ENCODE measurements at places on chromosomes 12 and 14. TPM values are rescaled to one million over a fixed set of nuclear protein-coding genes. Genes with fewer than 3 reads are reported as not detected.

- DNase-seq = no peak
Observed at GRCh38 chr12:127294651-127295210, 972.2 kb upstream of the TMEM132C start.

DNA sequence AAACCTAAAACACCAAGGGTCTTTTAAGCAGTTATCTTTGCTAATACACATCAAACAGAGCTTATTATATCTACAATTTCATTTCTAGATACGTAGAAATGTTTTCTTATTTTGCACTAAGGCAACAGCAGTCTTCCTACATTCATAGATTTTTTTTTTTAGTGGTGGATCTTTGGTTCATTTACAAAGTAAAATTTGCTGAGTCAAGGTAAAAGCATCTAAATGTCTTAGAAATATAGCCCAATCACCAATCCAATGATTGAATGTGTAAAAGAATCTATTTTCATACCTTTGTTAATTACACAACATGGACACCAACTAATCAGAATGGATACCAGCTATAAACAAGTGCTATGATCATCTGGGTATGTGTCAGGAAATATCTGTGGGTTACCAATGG lies 272.2 kb upstream of the TMPO start:
- DNase-seq = no peak

DNA sequence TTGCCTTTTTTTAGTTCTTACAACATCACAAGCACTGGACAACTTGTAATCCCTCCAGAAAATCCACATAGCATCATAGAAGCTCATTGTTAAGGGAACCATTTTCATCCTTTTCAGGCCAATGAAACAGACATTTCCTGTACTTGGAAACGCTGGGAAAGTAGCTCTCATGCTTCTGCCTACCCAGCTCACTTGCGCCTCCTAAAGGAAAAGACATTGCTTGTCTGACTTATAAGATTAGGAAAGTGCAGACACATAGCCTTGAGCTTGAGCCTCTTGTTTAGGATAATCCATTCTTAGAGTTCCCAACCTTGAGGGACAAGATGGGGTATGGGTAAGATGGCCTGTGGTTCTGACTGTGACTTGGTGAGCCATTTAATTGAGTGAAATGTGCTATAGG lies 589.5 kb downstream of the NOVA1 start:
- DNase-seq = no peak

- DNase-seq = no peak
Observed at GRCh38 chr14:32018391-32019092, 58.6 kb upstream of the ARHGAP5 start.

DNA sequence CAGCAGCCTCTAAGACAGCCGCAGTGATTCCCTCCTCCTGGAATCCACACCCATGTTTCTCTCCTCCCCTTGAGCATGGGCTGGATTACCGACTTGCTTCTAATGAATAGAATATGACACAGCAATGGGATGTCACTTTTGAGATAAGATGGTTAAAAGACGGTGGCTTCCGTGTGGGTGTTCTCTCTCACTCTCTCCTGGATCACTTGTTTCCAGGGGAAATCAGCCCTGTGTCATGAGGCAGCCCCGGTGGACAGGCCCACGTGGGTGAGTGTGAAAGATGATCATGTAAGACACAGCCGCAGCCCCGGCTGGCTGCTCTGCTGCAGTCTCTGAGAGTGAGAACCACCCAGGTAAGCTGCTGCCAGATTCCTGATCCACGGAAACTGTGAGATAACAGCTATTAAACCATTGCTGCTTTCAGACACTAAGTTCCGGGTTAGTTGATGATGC lies 10.7 kb downstream of the MOAP1 start:
- peak; percentile 22 for DNase-seq

GRCh38 chr12:116797885-116798284 lies 59.8 kb downstream of the RNFT2 start:
- DNase-seq = no peak

Gene TBC1D30
- 0.40 TPM for total RNA-seq

DNA sequence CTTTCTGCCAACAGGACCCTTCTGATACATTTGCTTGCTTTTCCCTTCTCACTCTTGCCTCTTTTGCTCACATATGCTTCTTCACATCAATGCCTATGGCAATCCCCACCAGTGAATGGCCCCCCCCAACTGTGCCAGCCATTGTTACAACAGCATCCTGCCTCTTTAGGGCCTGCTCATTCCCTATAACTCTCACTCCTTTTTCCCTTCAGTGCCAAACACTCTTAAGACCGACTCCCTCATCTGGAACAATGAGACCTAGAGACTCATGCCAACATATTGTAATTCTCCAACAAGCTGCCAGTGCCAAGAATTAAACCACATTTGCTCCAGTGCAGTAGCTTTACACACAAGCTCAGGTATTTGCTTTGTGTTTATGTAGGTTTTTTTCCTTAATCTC lies 189.0 kb downstream of the SOX5 start:
- DNase-seq = no peak

Gene KRT79
- 0.87 TPM for total RNA-seq

DNA sequence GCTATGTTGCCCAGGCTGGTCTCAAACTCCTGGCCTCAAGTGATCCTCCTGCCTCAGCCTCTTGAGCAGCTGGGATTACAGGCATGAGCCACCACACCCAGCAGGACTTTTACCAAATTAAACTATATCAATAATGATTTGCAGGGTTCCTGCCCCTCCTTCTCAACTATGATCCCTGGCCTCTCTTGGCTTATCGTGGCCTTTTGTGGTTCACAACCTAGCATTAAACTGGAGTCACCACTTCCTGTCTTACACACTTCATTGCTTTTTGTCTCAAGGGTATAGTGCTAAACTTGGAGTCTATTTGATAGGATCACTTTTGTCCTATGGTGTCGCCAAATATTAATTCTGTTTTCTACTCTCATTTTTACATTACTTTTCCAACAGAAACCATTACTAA lies 64.5 kb downstream of the SEC23A start:
- DNase-seq = no peak

Gene DNAH10
- total RNA-seq = 0.38 TPM

DNA sequence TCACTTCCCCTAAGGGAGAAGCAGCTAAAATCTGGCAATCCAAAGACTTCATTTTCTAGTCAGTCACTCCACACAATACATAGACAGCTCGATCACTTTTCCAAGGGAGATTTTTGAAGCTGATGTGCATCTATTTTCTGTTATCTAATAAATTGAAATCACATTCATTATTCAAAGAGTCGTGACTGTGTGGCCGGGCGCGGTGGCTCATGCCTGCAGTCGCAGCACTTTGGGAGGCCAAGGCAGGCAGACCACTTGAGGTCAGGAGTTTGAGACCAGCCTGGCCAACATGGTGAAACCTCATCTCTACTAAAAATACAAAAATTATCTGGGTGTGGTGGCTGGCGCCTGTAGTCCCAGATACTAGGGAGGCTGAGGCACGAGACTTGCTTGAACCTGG lies 27.1 kb upstream of the PTGR2 start:
- DNase-seq = no peak

DNA sequence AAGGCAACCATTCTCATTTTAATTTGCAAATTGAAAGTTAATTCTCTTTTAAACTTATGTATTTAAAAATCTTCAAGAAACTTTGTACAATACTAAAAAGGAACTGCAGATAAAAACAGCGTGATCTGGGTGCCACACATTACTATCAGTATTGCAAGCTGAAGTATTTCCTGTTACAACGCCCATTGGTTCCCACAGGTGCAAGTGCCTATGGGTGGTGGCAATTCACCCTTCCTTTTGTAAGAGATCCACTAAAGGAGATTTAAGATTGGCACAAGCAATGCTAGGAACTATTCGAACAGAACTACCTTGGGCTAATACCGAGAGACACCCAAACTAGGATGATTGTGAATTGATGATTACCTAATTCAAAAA lies 13.2 kb downstream of the TAOK3 start:
- peak; percentile 54 for DNase-seq

- DNase-seq = no peak
Observed at GRCh38 chr12:94791933-94792332, 141.6 kb upstream of the TMCC3 start.

DNA sequence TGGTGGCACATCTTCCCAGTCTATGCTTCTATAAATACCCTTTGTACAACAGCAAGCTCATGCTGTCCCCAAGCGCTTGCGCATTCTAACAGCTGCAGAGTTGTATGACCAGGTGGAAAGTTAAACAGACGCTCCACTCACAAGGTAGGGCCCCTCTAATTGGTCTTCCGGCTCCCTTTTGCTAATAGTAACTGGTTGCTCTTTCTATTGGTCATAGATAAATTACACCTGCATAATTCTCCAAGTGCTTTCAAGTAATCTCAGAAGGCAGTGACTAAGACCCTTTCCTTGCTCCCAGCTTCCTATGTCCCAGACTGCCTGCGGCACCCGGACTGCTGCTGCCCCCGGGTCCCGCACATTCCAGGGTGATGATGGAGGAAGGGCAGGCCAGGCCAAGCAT lies 6.1 kb upstream of the TSPAN9 start:
- DNase-seq = no peak

DNA sequence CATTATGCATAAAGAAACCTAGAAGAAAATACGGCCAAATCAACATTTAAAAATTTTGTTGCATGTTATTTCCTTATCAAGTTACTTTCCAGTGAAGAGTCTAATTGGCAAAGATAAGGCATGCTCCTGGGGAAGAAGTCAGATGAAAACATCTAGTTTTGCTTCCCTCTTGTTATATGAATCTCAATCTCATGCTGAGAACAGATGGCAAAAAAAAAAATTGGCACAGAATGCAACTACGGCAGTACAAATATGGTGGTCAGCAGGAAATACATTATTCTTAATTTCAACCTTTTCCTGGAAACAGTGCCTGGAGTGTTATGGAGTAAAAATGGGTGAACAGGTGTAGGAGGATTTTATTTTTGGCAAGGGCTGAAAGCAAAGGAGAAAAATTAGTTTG lies 32.8 kb downstream of the HECTD4 start:
- DNase-seq = no peak

Gene FBXW8
- 7.0 TPM for total RNA-seq

DNA sequence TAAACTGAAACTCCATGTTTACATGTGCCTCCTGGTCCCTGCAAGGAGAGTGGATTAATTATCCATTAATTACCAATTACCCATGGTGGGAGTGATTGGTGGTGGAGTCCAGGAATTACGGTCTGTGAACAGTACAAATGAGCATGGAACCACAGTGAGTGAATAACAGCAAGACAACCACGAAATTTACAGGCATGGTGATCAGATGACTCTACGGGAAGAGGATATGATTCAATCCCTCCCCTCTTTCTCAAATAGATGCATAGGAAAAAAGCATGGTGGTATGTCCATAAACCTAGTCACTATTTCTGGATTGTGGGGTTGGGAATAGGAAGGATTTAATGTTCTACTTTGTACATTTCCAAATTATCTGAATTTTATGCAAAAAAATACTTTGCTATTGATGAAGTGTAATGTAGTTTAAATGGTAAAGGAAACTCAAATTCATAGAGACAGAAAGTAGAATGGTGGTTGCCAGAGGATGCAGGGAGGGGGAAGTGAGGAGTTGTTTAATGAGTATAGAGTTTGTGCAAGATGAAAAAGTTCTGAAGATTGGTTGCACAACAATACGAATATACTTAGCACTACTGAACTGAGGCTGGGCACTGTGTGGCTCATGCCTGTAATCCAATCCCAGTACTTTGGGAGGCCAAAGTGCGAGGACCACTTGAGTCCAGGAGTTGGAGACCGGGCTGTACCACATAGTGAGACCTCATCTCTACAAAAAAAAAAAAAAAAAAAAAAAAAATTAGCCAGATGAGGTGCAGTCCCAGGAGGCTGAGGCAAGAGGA lies 41.2 kb upstream of the C12orf75 start:
- no peak for DNase-seq

Gene PLEKHD1
- 0.07 TPM for total RNA-seq

Gene KRT6C
- not detected for total RNA-seq

Gene KIF26A
- 0.59 TPM for total RNA-seq

GRCh38 chr14:64676410-64677008 lies 27.7 kb upstream of the PLEKHG3 start:
- DNase-seq = no peak

GRCh38 chr14:58784931-58785330 lies 147.2 kb downstream of the DACT1 start:
- DNase-seq = no peak

DNA sequence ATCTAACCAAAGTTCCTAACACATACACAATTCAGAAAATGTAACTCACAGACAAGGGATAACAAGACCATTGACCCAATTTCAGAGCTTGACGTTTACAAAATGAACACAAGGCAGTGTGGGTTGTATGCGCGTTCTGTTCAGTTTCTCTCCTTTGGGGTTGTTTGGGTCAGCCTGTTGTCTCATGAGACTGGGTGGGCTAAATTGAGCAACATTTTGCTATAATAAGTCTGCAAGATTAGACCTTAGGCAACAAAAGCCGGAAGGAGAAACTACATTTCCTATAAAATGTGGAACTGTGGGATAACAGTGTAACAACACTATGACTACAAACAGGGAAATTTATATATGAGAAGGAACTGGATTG lies 18.8 kb upstream of the LTA4H start:
- no peak for DNase-seq

Gene FOXM1
- 64.8 TPM for total RNA-seq

GRCh38 chr14:64064447-64064846 lies 211.6 kb downstream of the SYNE2 start:
- DNase-seq = no peak

DNA sequence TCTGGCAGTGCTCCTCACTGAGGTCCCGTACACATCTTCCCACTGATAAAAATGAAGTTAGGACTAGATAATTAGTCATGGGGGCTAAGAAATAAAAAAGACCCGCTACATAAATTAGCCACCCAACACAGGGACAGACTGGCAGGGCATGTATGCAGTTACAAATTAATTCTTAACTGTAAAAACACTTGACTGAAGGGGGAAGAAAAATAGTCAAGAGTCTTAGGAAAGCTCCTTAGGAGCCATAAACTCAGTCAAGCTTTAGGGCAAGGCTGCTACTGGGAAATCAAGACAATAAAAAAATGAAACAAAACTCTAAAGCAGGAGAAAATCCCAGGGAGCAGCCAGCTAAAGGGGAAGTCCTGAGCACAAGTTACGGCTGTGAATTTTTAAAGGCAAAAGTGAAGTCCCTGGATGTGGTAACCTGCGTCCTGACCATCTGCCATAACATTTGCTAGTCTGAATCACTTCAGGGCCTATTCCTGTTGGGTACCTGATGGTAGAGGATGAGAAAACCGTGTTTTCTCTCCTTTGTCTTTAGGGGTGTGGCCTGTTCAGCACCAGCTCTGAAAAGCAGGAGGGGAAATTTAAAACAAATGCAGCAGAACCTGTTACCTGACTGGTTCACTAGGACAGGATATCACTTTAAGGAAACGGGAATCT lies 7.5 kb upstream of the NPFF start:
- no peak for DNase-seq

- DNase-seq = no peak
Observed at GRCh38 chr14:99234355-99234754, 37.6 kb downstream of the BCL11B start.

Gene ATXN3
- 28.4 TPM for total RNA-seq

DNA sequence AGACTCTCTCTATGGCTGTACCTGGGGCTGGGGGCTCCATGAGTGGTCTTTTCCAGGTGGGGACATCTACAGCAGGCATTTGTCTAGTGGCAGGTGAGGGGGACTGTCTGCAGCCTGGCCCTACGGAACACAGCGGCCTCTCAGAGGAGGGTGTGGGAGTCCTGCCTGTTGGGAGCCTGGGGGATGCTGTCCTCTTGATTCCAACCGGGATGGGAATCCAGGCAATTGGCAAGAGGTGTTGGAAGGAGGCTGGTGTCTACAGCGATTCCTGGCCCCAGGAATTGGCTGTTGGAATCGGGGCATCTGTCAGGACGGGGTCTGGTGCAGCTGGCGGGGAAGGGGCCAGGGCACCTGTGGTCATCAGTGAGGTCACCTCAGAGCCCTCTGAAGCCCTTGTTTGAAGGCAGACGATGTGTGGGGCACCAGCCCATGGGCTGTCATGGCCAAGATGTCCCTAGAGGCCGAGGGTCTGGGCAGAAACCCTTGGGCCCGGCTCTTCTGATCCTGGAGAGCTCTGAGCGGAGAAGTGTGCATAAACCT lies 386.3 kb downstream of the TMEM121 start:
- no peak for DNase-seq

Gene ACSM4
- not detected for total RNA-seq

Data from activated CD8-positive, alpha-beta T cell treated with anti-CD3 and anti-CD28 coated beads for 36 hours (primary cell).